ENCODE measurements at places on chromosomes 1 and 21. TPM values are rescaled to one million over a fixed set of nuclear protein-coding genes. Genes with fewer than 3 reads are reported as not detected.

GRCh38 chr21:35814858-35815619 is 245.3 kb downstream of the SETD4 start:
- no peak for DNase-seq

DNA sequence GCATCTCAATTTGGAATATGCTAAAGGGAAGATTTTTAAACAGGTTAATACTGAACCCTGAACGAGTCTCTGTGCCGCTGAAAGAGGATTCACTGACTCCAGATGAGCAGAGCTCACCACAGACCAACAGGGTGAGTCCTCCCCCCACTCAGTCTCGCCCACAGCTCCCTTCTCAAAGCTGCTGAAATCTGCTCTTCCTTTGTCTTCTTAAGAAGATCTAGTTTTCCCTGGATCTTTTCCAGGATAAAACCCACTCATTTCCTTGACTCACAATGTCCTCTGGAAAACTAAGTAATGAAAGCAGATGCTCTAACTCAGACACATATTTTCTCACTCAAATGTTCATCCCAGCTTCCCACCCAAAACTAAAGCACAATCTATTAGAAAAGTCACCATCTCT is 447.0 kb upstream of the PKN2 start:
- DNase-seq, result no peak

DNA sequence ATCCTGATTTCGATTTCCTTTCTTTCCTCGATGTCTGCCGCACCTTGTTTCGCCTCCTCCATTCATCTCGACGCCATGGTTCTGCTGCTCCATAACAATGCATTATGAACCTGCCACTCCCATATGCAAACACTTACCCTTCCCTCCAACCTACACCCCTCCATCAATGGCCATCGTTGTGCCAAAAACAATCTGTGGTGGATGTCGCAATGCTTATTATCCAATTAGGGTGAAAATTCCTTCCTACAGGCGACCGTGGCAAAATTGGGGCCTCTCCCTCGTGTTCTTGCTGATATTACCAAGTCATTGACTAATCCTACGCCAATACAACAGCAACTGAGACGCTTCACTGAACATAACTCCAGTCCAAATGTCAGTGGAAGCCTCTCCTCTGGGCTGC is 40.3 kb downstream of the CLEC20A start:
- DNase-seq, result no peak

GRCh38 chr1:212981571-212982328 is 31.4 kb downstream of the VASH2 start:
- DNase-seq, result no peak

- no peak for DNase-seq
These were observed 6.0 kb downstream of the FOXO6 start for GRCh38 chr1:41367288-41367642.

DNA sequence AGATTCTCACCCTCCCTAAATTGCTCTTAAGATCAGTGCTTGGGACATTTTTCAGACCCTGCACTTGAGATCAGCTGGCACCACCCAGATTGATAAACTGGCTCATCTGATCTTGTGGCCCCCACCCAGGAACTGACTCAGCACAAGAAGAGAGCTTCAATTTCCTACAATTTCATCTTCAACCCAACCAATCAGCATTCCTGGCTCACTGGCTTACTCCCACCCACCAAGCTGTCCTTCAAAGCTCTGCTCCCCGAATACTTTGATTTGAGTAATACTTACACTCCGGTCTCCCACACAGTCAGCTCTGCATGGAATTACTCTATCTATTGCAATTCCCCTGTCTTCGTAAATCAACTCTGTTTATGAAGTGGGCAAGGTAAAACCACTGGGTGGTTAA is 461.9 kb upstream of the RGS18 start:
- no peak for DNase-seq

GRCh38 chr1:1421147-1421906 is at the start of gene ANKRD65:
TSS of gene ANKRD65 (minus strand) at chr1:1421276. CDS start at chr1:1421005, 271 bp downstream.
- no peak for DNase-seq

GRCh38 chr1:75087278-75087677 is 46.9 kb upstream of the LHX8 start:
- DNase-seq, result no peak

DNA sequence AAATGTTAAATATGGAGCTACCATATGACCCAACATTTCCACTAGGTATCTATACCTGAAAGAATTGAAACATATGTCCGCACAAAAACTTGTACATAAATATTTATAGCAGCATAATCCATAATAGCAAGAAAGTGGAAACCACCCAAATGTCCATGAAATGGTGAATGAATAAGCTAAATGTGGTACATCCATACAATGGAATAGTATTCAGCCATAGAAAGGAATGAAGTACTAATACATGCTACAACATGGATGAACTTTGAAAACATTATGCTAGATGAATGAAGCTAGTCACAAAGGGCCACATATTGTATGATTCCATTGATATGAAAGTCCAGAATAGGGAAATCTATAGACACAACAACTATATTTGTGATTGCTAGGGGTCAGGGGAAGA is 20.0 kb upstream of the BLACAT1 start:
- no peak for DNase-seq

DNA sequence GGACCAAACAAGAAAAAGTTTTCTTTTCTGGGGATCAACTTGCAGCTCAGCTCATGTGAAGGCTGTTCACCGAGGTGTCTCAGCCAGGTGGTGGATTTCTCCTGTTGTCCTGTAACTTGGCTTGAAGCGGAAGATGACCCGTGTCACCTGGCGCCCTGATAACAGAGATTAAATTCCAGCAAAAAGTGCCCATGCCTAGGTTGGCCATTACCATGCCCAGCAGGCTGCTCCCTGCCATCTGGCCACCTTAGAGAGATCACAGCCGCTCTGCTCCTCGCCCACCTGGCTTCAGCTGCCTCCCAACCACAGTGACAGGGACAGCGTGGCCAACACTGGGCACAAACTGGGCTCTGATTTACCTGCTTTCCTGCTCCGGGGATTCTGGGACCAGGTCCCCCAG is 149.5 kb downstream of the ZBTB18 start:
- DNase-seq, result no peak

DNA sequence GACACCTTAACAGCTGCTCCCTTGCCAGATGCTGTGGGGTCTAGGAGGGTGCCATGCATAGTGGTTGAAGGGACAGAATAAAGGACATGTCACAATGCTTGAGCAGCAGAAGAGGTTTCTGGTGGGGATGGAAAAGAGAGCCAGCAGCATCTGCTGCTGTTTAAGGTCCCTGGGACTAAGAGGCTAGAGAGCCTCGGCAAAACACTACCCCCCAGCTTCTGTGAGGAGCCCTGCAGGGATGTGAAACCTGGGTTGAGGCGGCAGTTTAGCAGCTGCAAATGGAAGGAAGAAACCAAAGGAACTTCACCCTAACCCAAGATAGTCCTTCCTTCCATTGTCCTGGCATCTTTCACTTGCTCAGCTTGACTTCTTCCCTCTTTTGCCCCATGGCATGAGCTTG is 39.4 kb downstream of the PLXNA2 start:
- DNase-seq, result no peak

- DNase-seq, result no peak
These were observed 35.6 kb downstream of the CAMTA1 start for GRCh38 chr1:6820899-6821298.

DNA sequence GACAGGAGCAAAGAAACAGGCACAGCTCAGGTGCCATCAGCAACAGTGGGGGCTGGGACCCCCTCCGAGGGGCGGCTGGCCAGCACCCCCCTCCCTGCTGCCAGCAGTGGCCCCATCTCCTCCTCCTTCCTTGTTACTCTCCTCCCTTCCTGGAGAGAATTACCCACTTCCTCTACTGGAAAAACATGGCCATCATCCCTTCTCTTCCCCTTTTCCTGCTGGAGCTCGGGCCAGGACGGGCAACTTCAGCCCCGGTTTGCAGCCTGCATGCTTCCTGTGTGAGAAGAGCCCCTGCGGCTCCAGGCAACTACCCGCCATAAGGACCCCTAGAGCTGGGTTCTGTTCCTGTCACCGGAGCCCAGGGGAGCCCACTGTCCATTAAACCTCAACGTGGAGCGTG is 17.6 kb downstream of the MEGF6 start:
- no peak for DNase-seq

DNA sequence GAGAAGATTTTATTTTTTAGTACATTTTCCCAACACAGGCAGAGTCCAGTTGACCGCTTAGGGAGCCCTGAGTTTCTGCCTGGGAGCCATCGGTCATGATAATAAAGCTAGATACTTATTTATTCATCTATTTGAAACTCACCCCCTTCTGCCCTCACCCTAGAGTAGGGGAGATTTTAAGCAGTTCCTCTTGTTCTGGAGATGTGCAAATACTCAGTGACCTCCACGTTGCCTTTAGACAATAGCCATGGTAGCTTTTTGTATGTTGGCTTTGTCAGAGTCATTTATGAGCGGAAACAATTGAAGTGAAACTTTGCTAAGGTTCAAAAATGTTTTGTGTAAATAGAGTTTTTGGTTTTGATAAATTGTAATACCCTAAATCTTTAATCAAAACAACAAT is 45.7 kb upstream of the PLPPR4 start:
- DNase-seq, result no peak

DNA sequence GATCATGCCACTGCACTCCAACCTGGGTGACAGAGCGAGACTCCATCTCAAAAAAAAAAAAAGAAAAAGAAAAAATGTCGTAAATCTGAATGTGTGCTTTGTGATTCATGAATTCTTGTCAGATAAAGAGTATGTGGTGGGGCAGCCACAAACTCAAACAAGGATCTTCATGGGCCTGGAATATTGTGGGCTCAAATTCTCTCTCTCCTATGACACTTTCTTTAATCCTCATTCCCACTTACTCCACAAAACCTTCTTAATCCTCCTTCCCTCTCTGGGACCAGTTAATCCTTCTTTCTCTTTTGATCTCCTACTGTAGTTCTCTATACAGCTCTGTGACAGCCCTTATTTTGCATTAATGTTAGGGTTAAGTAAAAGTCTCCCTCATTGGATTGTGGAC is 112.3 kb downstream of the AK5 start:
- no peak for DNase-seq

DNA sequence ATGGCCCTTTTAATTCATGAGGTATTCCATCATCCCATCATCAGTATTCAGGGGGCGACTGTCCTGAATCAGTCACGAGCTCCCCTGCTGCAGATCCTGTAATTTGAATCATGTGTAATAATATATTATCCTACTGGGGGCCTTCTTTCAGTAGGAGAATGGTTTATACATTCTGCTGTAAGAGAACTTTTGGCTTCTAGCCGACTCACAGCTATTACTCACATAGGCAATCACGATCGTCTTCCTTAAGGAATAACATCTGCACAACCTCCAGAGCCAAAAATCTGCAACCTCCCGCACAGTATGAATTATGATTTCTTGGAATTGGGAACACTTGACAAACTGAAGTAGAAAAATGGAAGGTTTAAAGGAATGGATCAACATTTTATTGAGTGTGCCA is 343.0 kb downstream of the USP25 start:
- no peak for DNase-seq

DNA sequence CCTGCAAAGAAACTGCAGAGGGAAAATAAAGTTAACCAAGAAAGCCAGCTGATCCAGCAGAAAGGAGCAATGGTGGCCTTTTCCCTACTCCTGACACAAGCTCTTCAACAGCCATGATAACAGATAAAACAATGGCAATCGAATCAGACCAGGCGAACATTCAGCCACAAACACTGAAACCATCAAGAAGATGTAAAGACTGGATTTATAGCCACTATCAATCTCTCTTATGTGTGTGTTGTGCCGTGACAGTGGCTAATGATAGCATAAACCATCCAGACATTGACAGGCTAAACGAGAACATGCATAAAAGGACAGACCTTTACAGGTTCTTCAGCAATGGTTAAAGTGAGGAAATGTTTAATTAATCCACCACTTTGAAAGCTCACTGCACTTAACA is 78.1 kb upstream of the RAB4A start:
- no peak for DNase-seq

- peak; percentile 10 for DNase-seq
These were observed 30.9 kb downstream of the MAPKAPK2 start for GRCh38 chr1:206715552-206716158.

GRCh38 chr1:155057104-155057503 is 6.0 kb downstream of the ADAM15 start:
- DNase-seq, result no peak

- DNase-seq, result no peak
These were observed 1.2 kb downstream of the RXFP4 start for GRCh38 chr1:155942578-155943141.

- no peak for DNase-seq
These were observed 13.3 kb upstream of the TP53BP2 start for GRCh38 chr1:223859058-223859457.

- no peak for DNase-seq
These were observed 652.5 kb downstream of the AMY1C start for GRCh38 chr1:104402178-104402577.

GRCh38 chr21:41170859-41171609 is 3.1 kb downstream of the BACE2 start:
- DNase-seq, result no peak

DNA sequence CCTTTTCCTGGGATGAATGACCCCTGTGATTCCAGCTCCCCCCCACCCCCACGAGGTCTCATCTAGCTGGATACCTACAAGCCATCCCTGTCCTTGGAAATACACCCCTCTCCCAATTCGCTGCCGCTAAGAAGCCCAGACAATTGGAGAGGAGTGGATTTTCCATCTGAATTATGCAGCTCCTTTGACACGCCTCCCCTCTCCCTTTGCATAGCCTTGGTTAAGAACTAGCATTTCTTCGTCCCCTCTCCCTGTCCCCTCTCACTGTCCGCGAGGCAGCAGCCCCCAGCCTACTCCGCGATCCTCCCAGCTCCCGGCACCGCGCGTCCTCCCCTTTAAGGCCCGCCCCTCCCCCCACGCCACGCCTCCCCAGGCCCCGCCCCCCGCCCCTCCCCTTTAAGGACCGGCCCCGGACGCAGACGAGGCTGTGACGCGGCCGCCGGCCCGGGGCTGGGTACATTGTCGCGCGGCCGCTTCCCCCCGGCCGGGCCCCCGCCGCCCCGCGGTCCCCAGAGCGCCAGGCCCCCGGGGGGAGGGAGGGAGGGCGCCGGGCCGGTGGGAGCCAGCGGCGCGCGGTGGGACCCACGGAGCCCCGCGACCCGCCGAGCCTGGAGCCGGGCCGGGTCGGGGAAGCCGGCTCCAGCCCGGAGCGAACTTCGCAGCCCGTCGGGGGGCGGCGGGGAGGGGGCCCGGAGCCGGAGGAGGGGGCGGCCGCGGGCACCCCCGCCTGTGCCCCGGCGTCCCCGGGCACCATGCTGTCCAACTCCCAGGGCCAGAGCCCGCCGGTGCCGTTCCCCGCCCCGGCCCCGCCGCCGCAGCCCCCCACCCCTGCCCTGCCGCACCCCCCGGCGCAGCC is at the start of gene MAPKAPK2:
MAPKAPK2 (plus strand) TSS at position 428 of the 856 bp plus-strand sequence; CDS start at position 753, 325 bp downstream.
- peak; percentile 87 for DNase-seq

The SPRR5 gene
- total RNA-seq, result not detected

The LCE2A gene
- not detected for total RNA-seq

The CCDC181 gene
- 2.1 TPM for total RNA-seq

The DPT gene
- 17.2 TPM for total RNA-seq

The RNF115 gene
- 19.9 TPM for total RNA-seq

The MYCL gene
- 2.5 TPM for total RNA-seq

The TFF3 gene
- total RNA-seq, result 6.1 TPM

The PDXK gene
- total RNA-seq, result 111 TPM

The PGLYRP4 gene
- not detected for total RNA-seq

The MIER1 gene
- total RNA-seq, result 49.2 TPM

The RGS8 gene
- total RNA-seq, result 0.13 TPM

The LRRC53 gene
- not detected for total RNA-seq

Measured in sciatic nerve (tissue), 2 donors.